ENCODE measurements at places on chromosomes 7 and 10.

GRCh38 chr10:78455236-78455635 lies 421.6 kb downstream of the RPS24 start:
- DNase-seq, result no peak

GRCh38 chr10:126536148-126536547 lies 134.3 kb downstream of the C10orf90 start:
- no peak for DNase-seq

GRCh38 chr7:30922596-30922995 lies 10.9 kb downstream of the AQP1 start:
- DNase-seq, result no peak

DNA sequence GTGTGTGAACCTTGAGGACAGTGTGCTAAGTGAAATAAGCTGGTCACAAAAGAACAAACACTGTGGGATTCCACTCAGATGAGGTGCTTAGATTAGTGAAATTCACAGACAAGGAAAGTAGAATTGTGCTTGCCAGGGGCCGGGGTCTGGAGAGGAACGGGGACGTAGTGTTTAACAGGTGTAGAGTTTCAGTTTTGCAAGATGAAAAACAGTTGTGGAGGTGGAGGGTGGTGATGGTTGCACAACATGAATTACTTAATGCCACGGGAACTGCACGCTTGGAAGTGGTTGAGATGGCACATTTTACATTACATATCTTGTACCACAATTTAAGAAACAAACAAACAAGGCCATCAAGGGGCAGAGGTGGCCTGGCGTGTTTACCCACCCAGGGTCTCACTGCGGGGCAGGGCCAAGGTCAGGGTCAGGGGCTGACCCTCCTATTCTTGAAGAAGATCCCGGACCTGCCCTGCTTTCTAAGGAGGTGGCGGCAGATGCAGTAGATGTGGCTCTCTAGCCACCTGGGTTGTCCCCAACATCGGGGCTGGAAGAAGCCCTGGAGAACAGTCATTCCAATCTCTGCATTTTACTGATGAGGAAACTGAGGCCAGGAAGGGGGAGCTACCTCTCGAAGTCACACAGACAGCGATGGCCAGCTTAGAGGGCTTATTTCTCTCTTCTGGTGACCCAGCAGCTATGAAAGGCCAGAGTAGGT lies 91.5 kb upstream of the LRRC4 start:
- no peak for DNase-seq

GRCh38 chr10:127702271-127702670 lies 34.7 kb upstream of the FOXI2 start:
- no peak for DNase-seq

DNA sequence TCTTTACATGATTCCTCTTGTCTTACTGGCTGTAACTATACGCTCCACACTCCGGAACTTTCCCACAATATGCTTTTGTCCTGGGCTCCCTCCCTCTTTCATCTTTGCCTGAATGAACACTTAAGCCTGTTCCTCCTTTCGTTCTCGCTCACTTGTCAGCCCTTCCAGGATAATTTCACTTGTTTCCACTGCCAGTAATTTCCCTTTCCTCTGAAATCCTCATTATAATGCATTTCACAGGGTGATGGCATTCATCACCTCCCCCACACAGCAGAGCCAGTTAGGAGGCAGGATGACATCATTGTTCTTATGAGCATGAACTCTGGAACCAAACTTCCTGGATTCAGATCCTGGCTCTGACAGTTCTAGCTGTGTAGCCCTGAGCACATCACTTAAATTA lies 372.6 kb downstream of the GPR158 start:
- DNase-seq, result no peak

GRCh38 chr7:134804854-134805253 lies 25.4 kb downstream of the CALD1 start:
- no peak for DNase-seq

GRCh38 chr10:7906128-7906527 lies 87.8 kb downstream of the TAF3 start:
- DNase-seq, result no peak

- no peak for DNase-seq
Measured at GRCh38 chr7:109772161-109772560, 1202.5 kb downstream of the DNAJB9 start.

DNA sequence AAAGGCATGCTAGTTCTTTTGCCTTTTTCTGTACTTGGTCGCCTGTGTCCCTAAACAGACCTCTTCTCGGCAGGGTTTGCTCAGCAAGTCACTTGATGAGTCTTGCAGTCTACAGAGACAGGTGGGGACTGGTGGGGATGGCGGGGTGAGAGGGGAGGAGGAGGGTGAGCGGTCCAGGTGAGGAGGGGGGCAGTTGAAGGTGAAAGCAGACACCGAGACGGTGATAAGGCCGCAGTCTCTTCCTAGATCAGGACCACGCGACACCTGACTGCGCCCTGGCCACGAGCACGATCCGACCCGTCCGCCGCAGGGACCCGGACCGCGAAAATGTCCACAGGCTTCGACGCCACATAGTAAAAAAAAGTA lies 566 bp downstream of the ASNS start:
- peak; percentile 13 for DNase-seq

GRCh38 chr7:91288208-91288824 lies 24.1 kb downstream of the FZD1 start:
- no peak for DNase-seq

DNA sequence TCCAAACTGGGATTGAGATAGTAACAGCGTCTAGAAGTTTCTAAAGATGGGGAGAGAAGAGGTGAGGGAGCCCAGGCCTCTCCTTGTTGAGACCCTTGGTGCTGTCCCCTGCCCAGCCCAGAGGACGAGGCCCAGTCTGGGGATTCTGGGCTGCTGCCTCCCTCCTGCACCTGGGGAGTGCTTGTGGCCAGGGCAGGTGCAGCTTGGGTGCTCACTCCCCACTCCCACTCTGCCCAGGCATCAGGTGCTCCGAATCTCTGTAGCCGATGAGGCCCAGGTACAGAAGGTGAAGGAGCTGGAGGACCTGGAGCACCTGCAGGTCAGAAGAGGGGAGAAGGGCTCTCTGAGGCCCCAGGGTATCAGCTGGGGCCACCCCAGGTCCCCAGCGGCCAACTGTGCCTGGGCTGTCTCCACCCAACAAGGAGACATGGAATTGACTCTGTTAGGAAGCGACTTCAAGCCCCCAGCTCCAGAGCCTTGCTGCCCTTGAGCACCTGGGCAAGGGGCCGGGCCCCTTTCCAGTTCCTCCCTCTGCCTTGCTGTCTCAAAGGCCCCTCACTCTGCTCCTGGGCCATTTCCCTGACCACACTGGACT lies 664 bp downstream of the CPA1 start:
- DNase-seq, result no peak

DNA sequence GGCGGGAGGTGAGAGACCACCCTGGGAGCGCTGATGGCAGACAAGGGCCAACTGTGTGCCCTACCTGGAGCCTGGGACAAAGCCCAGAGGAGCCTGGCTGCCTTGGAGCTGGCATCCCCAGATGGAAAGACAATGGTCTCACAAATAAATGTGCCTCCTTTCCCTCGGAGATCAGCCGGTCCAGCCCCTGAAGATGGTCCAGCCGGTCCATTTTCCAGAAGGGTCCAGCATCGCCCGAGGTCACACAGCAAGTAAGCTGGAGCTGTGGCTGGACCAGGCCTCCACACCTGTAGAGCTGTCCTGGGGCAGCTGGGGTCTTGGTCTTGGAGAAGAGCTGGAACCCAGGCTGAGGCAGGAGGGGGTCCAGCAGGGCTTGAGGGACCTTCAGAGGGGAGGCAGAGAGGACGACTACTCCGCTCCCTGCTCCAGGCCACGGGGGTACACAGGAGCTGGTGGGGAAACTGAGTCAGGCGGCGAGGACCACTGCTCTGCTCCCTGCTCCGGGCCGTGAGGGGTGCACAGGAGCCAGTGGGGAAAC lies 3.6 kb downstream of the ELFN1 start:
- DNase-seq, result no peak

- DNase-seq, result no peak
Measured at GRCh38 chr10:70604106-70604505, 1.6 kb upstream of the PRF1 start.
